HepG2 (cell line): ENCODE measurements at places on chromosomes 16 and 17. TPM values are rescaled to one million over a fixed set of nuclear protein-coding genes. Genes with fewer than 3 reads are reported as not detected.

GRCh38 chr17:56908001-56908542, 5.8 kb downstream of the TRIM25 start:
- peaks cover 57% of the 10 kb centered on the region for H3K36me3 ChIP-seq
- peaks cover 36% of the 10 kb centered on the region for H3K4me1 ChIP-seq
- H3K27ac ChIP-seq, result no peak overlapping the region

- H3K4me3 ChIP-seq, result no peak overlapping the region
- H3K4me1 ChIP-seq, result peaks cover 25% of the 10 kb centered on the region
- H3K36me3 ChIP-seq, result peaks cover 93% of the 10 kb centered on the region
- H3K27me3 ChIP-seq, result no peaks in the 10 kb centered on the region
- no peak overlapping the region for H3K27ac ChIP-seq
Observed at GRCh38 chr17:48915459-48916282, 7.5 kb downstream of the UBE2Z start.

GRCh38 chr17:48622857-48623256, 3.3 kb downstream of the HOXB9 start:
- H3K36me3 ChIP-seq, result no peaks in the 10 kb centered on the region
- peaks cover 48% of the 10 kb centered on the region for H3K27me3 ChIP-seq
- no peak overlapping the region for H3K4me3 ChIP-seq
- DNase-seq, result no peak

DNA sequence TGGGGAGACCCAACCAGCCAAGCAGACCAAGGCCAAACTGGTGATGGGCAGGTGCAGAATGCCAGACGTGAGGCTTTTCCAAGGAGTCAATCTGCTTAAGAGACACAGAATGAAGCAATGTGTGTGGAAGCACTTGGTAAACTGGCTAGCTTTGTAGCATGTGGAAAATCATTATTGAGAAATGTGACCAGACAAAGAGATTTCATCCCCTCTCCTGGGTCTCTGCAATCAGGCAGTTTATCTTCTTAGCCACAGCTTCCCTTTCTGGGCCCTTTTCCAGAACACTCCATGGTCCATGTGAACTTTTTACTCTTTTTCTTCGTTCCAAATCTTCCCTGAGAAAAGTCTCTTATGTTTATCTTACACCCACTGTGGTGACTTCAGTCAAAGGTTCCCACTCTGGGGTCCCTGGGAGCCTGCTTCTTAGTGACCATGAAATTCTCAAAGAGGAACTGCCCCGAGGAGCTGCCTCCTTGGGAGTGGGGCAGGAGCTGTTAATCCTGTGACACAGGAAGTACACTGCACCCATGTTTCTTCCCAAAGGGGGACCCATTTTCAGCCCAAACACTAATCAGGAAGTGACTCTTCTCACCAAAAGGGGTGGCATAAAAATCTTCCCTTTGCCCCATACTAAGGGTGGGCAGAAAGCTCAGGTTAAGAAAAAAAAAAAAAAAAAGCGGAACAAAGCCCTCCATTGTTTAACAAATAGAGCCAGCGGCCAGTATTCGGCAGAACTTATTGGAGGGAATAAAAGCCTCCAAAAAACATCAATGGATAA, 346.2 kb upstream of the ASIC2 start:
- H3K27me3 ChIP-seq, result no peaks in the 10 kb centered on the region; the same call in 2 of the 3 replicates
- H3K4me3 ChIP-seq, result no peak overlapping the region
- no peak overlapping the region for H3K27ac ChIP-seq

DNA sequence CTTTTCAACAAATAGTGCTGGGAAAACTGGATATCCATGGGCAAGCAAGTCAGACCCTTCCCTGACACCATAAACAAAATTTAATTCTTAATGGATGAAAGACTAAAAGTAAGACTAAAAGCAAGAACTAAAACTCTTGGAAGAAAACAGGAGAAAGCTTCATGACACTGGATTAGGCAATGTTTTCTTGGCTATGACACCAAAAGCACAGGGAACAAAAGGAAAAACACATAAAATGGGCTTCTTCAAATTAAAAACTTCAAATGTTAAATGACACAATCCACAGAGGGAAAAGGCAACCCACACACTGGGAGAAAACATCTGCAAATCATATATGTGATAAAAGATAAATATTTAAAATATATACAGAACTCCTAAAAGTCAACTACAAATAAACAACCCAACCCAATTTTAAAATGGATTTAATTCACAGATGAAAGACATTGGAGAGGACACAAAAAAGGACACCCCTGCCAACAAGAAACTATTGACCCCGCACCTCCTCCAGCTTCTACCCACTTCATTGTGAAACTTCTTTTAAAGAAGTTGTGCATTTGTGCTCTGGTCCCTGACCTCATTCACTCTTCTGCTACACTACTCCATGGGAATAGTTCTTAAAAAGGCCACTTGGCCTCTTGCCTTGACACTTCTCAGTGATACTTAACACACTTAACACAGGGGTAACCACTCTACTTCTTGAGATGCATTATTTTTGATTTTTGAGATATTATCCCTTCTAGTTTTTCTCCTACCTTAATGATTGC, 80.3 kb downstream of the TRIM37 start:
- DNase-seq, result no peak
- no peak overlapping the region for H3K4me3 ChIP-seq
- no peak overlapping the region for H3K27ac ChIP-seq
- no peaks in the 10 kb centered on the region for H3K4me1 ChIP-seq

RNF227 gene
- 0.20 and 0.38 TPM in 2 replicates for total RNA-seq
